NCI-H1436 treated with DMSO at 0.1 percent for 48 hours (cell line): ENCODE measurements at places on chromosomes 5 and 9.

GRCh38 chr5:44661851-44662250, 146.9 kb upstream of the MRPS30 start:
- no peak for DNase-seq

- no peak for DNase-seq
Observed at GRCh38 chr9:6566409-6567139, 79.0 kb downstream of the GLDC start.

- DNase-seq = no peak
Observed at GRCh38 chr5:485946-486491, 38.2 kb downstream of the SLC9A3 start.

DNA sequence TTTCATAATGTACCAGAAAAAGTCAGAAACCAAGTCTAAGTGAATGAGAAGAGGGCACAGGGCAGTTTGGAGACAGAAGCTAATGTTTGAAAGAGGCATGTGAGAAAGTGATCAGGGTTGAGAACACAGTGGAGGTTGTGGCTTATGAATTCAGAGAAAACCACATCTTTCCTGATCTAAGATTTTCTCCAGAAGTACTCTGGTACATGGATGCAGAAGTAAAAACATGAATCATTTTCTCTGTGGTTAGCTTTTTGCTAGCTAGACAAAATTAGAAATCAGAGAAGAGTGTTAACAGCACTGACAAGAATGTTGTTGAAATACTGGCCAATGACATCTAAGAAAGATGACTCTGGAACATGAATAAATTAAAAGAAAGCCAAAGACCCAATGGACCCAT, 541.1 kb downstream of the DNAH5 start:
- no peak for DNase-seq

DNA sequence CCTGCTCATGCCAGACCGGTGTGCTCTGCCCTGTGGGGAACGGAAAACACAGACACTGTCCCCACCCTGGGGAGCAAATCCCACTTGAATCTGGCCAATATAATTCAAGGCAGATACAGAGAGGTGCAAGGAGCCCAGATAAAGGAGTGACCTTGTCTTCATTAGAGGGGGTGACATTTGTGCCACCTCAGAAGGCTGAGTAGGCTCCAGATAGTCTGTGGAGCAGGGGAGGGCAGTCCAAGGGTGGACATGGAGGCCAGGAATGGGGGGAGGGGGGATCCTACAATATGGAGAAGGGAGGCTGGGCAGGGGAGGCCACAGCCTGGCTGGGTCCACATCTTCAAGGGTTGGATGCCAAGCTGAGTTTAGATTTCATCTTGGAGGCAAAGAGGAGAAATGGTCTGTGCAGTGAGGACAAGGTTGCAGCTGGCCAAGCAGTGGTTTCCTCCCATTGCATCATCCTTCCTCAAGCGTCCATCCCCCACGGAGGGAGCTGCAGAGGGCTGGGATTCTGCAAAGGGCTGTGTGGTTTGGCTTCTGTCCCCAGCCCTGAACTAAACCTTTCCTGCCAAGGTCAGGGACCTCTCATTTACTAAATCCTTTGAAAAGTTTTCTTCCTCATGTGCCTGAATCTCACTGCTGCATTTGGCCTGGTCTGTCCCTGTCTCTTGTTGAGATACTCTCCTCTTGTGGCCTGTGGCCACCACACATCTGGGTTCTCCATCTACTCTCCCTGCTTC, 60.1 kb downstream of the GALNT12 start:
- no peak for DNase-seq

DNA sequence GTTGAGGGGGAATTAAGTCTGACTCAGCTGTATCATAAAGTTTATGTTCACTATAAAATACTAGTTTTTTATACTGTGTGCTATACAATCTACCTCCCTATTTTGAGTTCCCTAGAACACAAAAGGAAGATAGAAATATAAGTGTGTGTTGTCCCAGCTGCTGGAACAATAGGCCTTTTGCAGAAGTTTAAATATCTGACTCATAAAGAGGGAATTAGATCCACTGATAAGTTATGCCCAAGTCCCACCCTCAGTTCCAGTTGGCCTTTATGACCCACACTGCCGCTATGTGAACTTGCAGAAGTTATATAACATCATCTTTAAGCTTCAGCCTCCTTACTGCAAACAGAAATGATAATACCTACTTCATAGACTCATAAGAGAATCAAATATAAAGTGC, 88.5 kb upstream of the DAB2 start:
- no peak for DNase-seq

- peak; percentile 22 for DNase-seq
Observed at GRCh38 chr5:96876292-96876850, at the start of gene ERAP2. Gene ERAP2 (plus strand): TSS chr5:96876500. CDS start chr5:96879686, 3,186 bp downstream.

- no peak for DNase-seq
Observed at GRCh38 chr5:9348401-9348996, 197.4 kb downstream of the SEMA5A start.

- DNase-seq = no peak
Observed at GRCh38 chr5:136984772-136985446, 514.2 kb downstream of the SPOCK1 start.

DNA sequence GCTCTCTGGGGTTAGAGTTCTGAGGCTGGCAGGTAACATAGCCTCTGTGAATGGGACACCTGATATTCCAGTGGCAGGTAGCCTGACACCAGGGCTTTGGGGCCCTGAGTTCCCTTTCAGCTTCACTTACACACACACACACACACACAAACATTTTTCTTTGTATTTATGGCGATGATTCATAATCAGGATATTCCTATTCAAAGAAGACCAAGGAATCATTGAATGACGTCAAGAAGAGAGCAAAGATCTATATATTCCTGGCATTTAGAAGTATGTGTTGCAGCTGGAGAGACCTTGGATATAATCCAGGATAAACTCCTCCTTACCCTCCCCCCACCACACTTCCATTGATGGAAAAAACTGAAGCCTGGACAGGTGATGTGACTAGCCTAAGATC, 7.9 kb upstream of the ENTREP1 start:
- no peak for DNase-seq

DNA sequence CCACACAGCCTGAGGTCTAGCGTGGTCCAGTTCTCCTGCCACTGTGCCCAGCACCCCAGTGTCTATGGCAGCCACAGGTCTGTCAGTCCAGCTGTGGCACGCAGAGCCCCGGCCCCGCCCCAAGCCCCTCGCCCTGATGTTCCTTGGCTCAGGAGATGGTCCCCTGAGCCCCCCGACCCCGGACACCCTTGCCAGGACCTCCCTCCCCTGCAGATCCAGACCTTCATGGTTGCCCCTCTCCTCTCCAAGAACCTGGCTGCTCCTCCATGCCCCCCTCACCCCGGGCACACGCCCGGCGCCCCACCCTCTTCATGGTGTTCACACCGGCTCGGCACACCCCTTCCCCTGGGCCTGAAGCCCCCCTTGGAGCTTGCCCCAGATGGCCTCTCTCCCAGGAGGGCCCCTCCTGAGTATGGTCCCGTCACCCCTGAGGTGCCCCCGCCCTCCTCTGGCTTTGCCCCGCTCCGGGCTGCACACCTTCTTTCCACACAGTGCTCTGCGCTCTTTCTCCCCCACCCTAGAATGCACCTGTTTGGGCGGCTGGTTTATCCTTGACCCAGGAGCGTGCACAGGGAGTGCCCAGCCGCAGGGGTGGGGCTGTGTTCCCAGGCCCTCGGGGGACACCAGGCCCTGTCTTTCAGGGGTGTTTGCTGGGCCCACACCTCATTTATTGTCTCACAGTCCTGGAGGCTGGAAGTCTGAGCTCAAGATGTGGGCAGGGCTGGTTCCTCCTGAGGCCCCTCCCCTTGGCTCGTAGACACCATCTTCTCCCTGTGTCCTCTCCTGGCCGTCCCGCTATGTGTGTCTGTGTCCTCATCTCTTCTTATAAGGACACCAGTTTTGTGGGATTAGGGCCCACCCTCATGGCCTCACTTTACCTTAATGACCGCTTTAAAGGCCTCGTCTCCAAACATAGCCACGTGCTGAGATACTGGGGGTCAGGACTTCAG, 37.6 kb downstream of the KCNT1 start:
- DNase-seq = no peak

- DNase-seq = no peak
Observed at GRCh38 chr9:110189559-110190320, 18.2 kb downstream of the C9orf152 start.

- no peak for DNase-seq
Observed at GRCh38 chr9:1434811-1435210, 384.7 kb downstream of the DMRT2 start.

GRCh38 chr9:133510926-133511505, 13.7 kb downstream of the MYMK start:
- DNase-seq = no peak

DNA sequence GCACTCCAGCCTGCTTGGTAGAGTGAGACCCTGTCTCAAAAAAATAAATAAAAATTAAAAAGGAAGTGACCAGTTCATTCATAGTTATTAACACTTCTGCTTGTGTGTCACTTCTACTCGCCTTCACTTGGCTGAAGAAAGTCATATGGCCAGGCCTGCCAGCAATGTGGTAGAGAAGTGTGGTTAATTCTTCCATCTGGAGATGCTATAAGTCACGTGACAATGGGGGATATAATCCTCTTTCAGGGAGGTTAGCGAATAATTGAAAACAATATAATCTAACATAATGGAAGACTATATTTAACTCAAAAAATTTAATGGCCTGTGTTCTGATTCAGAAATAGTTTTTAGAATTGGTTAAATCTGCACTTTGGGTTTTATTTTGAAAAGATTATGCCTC, 305.6 kb downstream of the DOCK8 start:
- DNase-seq = no peak

DNA sequence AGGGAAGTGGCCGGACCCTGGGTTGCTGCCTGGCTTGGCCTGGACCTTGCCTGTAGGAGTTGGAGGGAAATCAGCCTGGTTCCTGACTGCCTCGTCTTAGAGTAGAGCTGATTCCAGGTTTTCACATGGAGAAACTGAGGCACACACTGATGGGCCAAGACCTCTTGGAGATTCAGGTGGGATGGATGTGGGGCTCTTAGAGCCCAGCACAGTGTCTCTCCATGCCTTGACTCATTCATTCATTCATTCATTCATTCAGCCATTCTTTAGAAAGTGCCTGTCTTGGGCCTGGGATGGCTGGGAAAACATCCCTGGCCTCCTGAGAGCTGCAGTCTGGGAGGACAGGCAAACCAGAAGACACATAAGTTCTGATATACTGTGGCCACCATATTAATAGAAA, 2.2 kb downstream of the LRRC8A start:
- no peak for DNase-seq

DNA sequence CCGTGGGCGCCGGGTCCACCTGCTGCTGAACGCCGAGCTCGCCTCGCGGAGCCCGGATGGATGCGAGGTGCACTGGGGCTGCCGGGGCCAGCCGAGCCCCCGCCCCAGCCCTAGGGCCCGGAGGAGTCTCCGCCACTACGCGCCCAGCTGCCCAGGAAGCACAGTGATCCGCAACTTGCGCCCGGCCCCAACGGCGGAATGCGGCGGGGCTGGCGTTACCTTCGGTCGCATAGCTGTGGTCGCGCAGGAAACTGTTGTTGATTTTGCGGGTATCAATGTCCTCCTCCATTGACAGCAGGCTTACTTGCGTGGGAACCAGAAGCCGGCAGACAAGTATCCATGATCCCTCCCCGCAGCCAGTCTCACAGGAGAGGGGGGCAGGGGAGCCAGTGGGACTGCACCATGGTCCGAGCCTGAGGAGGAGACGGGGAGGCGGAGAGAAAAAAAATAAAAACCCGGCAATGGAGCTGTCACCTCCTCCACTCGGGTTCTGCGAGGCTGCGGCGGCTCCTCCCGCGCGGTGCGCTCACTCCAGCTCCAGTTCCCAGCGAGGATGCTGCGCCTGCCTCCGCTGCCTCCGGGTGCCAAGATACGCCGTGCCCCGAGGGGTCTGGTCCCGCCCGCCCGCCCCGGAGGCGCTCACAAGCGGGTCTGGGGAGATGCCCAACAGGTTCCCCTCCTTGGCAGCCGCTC, 628 bp downstream of the PPP2R2B start:
- DNase-seq = no peak

- DNase-seq = no peak
Observed at GRCh38 chr9:14488421-14489190, 174.7 kb upstream of the NFIB start.

- no peak for DNase-seq
Observed at GRCh38 chr9:132439153-132439552, 29.1 kb downstream of the CFAP77 start.

DNA sequence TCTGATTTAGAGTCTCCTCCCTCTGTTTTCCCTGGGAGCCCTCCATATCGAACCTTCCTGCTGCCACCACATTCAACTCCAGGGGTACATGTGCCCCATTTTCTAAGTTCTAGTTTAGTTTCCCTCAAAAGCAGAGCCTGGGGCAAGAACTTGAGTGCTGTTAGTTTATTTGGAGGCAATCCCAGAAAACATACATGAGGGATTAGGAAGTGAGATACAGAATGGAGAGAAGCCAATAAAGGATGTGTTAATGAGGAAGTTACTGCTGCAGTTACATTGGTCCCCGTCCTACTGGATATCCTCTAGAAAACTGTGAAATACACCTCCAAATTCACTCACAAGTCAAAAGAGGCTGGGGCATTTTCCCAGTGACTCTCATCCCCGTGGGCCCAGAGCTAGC, 159.4 kb upstream of the SMARCA2 start:
- DNase-seq = no peak

GRCh38 chr5:66810848-66811261, 214.7 kb downstream of the MAST4 start:
- no peak for DNase-seq

- no peak for DNase-seq
Observed at GRCh38 chr5:81767938-81768337, 17.0 kb upstream of the SSBP2 start.

DNA sequence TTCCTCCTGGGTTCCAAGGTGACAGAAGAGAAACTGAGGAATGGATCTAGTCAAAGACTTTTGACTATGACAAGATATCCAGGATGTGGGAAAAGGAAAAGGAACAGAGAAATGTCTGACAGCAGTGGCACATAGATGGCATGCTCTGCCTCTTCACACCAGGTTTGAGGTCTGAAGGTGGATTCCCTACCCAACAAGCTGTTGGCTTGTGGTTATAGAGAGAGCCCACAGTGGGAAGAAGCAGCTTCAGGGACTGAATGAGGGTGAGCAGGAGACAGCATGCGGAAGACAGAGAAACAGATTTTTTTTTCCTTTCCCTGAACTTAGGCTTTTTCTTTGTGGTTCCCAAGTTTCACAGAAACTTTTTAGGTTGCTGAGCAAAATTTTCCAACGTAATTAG, 20.6 kb downstream of the IFNW1 start:
- no peak for DNase-seq

DNA sequence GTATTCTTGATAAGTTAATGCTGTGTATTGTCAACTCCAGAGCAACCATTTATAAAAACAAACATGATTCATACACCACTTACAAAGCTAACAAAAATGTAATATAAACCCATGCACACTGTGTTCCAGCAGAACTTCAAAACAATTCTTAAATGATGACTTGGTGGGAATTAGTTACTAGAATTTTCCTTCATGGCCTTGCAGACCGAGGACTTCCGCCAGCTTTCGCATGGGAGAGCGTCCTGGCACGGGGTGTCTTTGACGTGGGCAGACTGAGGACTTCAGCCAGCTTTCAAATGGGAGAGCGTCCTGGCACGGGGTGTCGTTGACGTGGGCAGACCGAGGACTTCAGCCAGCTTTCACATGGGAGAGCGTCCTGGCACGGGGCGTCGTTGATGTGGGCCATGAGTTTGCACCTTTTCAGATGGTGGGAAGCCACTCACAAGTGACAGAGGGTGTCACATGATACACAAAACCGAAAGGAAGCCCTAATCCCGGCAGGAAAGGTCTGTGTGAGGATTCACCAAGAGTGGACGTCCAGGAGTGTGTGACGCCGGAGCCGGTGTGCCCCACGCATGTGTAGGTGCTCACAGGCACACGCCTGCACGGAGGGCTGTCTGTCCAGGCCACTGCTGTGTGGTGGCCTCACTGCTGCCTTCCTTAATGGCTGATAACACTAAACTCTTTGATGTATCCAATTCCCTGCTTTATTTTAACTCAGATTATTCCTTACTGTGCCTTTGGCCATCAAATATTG, 211.3 kb upstream of the IRX4 start:
- DNase-seq = no peak
